ENCODE measurements at places on chromosomes 6 and 20. TPM values are rescaled to one million over a fixed set of nuclear protein-coding genes. Genes with fewer than 3 reads are reported as not detected.

- no peak for DNase-seq
Observed at GRCh38 chr20:5855939-5856338, 94.4 kb downstream of the TRMT6 start.

DNA sequence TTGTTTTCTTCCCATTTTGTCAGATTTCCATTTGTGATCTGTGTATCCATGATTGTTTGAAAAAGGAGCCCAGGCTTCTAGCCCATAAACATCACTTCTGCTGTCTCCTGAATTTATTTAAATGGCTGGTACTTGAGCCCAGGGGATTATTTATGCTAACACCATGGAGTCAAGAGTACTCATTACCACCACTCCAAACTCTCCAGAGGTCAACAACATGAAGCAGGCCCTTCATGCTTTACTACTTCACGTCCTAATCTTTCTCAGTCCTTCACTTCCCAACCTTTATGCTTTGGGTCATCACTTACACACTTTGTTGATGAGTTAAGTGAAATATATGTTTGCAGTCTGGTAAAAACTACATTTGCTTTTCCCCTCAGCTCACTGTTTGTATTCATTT lies 247.8 kb downstream of the BMP2 start:
- DNase-seq: no peak

The TSPYL4 gene
- 3.9 TPM for total RNA-seq

The ME1 gene
- 22.1 TPM for total RNA-seq

GRCh38 chr6:89368999-89369398 lies 16.5 kb upstream of the UBE2J1 start:
- peak; percentile 59 for DNase-seq

DNA sequence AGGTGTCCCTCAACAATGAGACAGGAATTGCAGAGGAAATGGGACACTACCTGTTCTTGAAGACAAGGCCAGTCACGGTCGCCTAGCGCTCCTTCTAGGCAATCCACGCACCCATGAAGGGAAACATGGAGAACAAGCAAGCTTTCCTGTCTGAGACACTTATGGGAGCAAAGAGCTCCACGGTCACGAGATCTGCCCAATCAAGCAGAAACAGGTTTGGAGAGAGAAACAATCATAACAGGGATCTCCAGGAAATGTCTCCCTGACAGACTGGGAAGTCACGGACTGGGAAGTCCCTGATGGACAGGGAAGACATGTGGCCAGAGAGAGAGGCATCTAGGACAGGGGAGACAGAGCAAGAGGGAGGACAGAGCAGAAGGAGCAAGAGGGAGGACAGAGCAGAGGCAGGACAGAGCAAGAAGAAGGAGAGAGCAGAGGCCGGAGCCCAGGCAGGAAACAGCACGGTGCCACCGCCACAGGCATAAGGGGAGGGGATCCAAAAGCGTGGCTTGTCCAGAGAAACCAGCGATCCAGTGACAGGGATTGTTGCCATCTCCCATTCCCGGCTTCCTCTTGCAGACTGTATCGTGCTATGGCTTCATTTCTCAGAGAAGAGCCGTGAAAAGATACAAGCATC lies 167.8 kb upstream of the ZNF337 start:
- no peak for DNase-seq

- peak; percentile 64 for DNase-seq
Observed at GRCh38 chr6:35569011-35569461, 56.3 kb upstream of the TULP1 start.

Measured in fibroblast of lung (primary cell).